ENCODE measurements at places on chromosomes 16 and 17. TPM values are rescaled to one million over a fixed set of nuclear protein-coding genes. Genes with fewer than 3 reads are reported as not detected.

MEIOC gene
- total RNA-seq: under 0.01 TPM

KAT7 gene
- 20.8 TPM for total RNA-seq

CHST5 gene
- not detected for total RNA-seq

OR2C1 gene
- not detected for total RNA-seq

NKD1 gene
- 0.32 TPM for total RNA-seq

KRTAP3-2 gene
- not detected for total RNA-seq

ATPAF2 gene
- total RNA-seq: 32.7 TPM

OGFOD3 gene
- total RNA-seq: 39.2 TPM

TBC1D3D gene
- total RNA-seq: 0.18 TPM

NPIPA1 gene
- 53.0 TPM for total RNA-seq

MRPL45 gene
- 26.0 TPM for total RNA-seq

PCYT2 gene
- total RNA-seq: 50.5 TPM

TNFRSF13B gene
- not detected for total RNA-seq

BCL6B gene
- total RNA-seq: 0.90 TPM

MNT gene
- 5.8 TPM for total RNA-seq

NOD2 gene
- not detected for total RNA-seq

SLFN14 gene
- total RNA-seq: not detected

CLEC18B gene
- total RNA-seq: 0.90 TPM

GINS3 gene
- 4.3 TPM for total RNA-seq

Data from cardiac atrium fibroblast (primary cell).